ENCODE measurements at places on chromosomes 4 and X. TPM values are rescaled to one million over a fixed set of nuclear protein-coding genes. Genes with fewer than 3 reads are reported as not detected.

TBC1D14 gene
- 61.2 TPM for polyA plus RNA-seq

PAGE5 gene
- not detected for polyA plus RNA-seq

IQSEC2 gene
- polyA plus RNA-seq: 21.1 TPM

DNA sequence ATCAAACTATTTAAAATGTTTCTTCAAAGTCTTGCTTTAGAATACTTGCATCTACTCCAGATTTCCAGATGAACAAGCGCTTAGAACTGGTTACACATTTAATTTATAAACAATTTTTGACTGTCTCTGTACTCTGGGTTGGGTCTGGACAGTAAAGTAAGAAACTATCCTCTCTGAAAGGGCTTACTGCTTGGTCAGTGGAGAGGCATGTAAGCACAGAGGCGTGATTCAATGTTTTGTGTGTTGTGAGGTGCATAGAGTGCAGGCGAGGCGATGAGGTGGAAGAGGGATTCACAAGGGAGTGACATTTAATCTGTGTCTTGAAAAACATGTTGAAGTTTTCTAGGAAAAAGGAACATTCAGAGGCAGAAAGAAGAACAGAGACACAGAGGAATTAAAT, 231.4 kb downstream of the VEGFC start:
- no peak for DNase-seq

BST1 gene
- 16.7 TPM for polyA plus RNA-seq

RBMXL3 gene
- not detected for polyA plus RNA-seq

- DNase-seq: no peak
Observed at GRCh38 chr4:180372691-180373090, 1870.5 kb upstream of the TENM3 start.

MXRA5 gene
- 9.5 TPM for polyA plus RNA-seq

MAGEA2B gene
- not detected for polyA plus RNA-seq

CYTL1 gene
- polyA plus RNA-seq: 7.5 TPM

DNA sequence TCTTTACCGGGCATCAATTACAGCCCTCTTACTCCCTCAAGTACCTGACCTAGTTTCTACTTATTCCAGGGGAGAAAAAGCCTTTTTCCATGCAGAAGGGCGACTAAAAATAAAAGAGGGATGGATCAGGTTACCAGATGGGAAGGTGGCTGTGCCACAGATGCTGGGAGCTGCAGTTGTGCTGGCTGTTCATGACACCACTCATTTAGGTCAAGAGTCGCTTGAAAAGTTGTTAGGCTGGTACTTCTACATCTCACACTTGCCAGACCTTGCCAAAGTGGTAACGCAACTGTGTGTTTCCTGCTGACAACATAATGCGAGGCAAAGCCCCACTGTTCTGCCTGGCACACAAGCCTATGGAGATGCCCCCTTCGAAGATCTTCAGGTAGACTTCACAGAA, 148.4 kb upstream of the FGF16 start:
- no peak for DNase-seq

DNA sequence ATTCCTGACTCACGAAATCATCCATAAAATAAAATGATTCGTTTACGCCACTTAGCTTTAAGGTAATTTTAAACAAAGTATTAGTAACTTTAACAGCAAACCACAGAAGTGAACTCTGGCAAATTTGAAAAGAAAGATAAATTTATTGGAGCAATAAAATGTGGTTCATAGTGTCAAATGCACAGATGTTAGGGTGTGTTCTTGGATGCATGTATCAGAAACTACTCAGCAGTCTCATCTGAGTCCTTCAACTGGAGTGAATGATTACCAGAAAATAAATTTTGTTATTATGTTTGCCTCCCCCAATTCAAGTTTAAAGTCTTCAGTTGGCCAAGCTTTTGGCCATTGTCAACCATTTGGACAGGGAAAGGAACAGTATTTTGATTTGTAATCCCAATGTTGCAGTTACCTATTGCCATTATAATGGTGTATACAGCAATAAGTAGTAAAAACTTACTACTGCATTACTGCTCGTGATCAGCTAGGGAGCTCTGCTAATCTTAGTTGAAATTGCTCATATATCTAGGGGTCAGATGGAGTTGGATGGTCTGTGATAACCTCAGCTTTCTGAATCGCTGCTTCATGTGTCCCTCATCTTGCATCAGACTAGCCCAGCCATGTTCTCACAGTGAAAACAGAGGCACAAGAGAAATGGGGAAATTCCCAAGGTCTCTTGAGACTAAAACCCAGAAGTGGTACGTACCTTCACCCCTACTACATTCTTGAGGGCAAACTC, 254.6 kb upstream of the KCNIP4 start:
- DNase-seq: peak; percentile 19

SMARCA1 gene
- 130 TPM for polyA plus RNA-seq

- DNase-seq: no peak
Observed at GRCh38 chrX:44267116-44267515, 76.4 kb downstream of the EFHC2 start.

TRIM61 gene
- polyA plus RNA-seq: 3.9 TPM

DNA sequence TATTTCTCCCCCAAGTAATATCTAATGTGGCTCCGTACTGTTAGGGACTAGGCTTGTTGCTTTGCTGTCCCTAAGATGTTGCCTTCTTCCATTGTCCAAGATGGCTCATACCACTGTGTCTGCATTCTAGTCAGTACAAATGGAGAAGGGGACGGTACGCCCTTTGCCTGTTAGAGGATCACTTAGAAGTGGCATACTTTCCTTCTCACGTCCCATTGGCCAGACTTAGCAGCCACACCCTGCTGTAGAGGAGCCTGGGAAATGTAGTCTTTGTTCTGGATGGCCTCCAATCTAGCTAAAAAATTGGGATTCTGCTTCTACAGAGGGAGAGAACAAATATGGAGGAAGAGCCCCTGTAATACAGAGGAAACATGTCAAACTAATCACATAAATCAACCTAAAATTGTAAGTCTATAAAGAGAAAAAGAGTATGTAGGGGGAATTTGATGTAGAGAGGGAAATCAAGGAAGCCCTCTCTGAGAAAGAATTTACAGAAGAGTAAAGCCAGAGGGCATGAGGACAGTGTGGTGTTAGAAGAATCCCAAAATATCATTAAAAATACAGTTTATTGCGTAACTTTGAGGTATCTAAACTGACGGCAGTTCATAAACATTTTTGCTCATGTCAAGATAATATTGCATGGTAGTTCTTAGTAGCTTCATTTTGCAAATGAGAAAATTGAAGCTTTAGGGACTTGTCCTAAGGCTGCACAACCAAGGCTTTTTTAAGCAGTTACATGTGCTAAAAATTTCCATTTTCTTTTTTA, 15.1 kb downstream of the PRIMPOL start:
- no peak for DNase-seq

TRMT44 gene
- 17.6 TPM for polyA plus RNA-seq

CABS1 gene
- not detected for polyA plus RNA-seq

GRCh38 chr4:80566203-80566872, 230.8 kb downstream of the CFAP299 start:
- DNase-seq: no peak

- no peak for DNase-seq
Observed at GRCh38 chrX:152958047-152958446, 35.9 kb downstream of the PNMA5 start.

All from renal cortex interstitium (tissue), 15 donors.